ENCODE measurements at places on chromosomes 16 and 17.

DNA sequence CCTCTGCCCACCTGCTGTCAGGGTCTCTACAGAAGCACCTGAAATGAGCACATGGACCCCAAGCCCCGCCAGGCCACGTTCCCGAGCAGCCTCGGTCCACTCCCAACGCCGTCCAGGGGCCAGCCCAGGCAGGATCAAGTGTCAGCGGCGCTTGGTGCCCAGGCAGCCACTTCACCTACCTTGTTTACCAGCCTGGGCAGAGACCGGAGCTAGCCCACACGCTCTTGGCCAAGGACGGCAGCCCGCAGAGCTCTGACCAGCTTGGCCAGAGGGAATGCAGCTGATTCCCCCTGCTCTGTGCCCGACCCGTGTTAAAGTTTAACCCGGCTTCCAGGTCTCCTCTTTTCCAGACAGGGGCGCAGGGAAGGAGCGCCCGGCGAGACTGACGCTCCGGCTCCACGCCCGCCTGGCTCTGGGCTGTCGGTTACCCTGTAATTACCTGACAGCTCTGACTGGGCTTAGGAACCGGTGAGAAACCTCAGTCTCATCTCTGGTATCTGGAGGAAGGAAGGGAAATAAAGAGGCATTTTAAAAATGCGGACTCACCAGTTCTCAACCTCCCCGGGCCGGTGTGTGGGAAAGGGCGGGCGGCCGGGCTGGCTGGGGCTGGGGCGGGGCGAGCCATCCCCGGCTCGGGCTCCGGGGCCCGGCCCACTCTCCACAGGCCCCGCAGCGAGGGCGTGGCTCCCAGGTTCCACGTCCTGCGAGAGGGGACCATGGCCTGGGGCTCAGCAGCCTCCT is 4.6 kb downstream of the KIFC3 start:
- DNase-seq, result peak; percentile 67

DNA sequence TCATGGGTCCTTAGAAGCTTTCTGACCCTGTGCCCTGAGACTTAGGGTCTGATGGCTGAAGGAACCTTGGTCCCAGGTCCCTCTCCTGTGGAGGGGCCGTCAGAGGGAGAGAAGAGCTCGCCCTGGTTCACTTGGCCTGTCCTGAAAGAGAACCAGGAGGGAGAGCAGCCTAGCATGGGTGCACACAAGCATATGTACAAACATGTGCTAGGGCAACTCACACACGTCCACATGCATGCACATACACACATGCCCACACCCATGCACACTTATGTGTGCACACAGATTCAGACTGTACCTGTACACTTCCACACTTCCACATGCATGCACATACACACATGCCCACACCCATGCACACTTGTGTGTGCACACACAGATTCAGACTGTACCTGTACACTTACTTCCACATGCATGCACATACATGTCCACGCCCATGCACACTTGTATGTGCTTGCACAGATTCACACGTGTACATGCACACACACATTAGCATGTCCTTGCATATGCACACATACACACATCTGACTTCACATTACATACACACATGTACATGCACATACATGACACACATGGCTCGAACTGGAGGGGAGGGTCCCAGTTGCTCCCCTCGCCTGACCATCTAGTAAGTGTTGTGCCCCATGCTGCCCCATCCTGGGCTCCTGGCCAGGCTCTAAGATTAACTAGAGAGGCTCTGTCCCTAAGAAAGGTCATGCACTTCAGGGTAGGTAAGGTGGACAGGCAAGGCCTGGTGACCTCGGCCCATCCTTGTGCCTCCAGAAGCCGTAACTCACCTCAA is 122.0 kb downstream of the METRNL start:
- DNase-seq, result no peak

- DNase-seq, result no peak
Observed at GRCh38 chr16:11307639-11308492, 26.7 kb upstream of the PRM1 start.

DNA sequence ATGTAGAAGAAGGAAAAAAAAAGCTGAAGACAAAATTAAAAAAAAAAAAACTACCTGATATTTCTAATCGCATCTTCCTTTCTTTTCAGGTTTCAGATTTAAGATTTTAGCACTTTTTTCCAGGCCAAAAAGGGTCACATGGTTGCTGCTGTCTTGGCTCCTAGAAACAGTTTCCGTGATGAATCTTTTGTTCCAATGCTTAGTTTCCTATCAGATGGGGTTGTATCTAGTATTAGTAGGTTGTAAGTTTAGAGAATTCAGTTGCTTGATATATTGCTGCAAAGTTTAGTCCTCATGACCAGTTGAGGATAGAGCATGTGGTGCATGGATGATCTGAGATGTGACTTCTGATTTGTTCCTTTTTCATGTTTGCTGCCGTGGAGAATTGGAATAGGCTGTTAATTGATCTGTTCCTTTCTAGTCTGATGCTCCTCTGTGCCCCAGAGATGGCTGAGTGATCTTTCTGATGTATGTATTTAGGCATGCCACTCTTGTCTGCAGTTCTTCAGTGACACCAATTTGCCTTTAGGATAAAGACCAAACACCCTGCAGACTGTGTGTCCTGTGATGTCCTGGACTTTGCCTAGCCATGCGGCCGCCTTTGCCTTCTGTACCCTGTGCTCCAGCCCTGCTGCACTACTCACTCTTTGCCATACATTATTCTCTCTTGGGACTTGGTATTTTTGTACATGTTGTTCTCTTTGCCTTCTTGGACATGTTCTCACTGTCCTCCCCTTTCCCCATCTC is 94.0 kb downstream of the MRTFB start:
- no peak for DNase-seq

GRCh38 chr16:30482366-30482765 is 9.8 kb downstream of the ITGAL start:
- no peak for DNase-seq

DNA sequence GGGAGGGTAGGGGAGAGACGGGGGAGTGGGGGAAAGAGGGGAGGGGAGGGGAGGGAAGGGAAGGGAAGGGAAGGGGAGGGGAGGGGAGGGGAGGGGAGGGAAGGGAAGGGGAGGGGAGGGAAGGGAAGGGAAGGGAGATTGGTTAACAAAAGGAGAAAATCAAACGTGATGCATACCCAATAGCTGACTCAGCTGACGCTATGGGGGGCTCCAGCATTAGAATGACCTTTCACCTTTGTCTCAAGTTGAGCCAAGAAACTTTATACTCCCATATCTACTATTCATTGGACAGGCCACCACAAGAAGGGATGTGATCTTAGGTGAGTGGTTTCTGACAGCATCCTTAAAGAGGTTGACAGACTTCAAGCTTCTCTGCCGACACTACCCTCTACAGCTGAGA is 432.8 kb upstream of the CDH5 start:
- no peak for DNase-seq

- no peak for DNase-seq
Observed at GRCh38 chr16:12655537-12655936, 148.2 kb downstream of the CPPED1 start.

DNA sequence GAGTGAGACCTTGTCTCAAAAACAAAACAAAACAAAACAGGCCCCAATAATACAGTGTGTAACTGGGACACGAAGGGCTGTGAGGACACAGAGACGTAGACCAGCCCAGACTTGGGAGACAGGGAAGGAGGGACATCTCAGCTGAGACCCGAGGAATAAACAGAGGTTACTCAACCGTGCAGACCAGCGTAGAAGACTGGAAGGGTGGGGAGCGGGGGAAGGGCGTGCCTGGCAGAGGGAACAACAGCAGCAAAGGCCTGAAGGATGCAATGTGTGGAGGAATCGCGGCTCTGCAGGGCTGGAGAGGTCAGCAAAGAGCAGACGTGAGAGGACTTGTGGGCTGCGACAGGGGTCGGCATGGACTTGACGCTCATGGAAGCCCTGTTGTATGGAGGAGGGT is 11.6 kb upstream of the CES4A start:
- peak; percentile 13 for DNase-seq

DNA sequence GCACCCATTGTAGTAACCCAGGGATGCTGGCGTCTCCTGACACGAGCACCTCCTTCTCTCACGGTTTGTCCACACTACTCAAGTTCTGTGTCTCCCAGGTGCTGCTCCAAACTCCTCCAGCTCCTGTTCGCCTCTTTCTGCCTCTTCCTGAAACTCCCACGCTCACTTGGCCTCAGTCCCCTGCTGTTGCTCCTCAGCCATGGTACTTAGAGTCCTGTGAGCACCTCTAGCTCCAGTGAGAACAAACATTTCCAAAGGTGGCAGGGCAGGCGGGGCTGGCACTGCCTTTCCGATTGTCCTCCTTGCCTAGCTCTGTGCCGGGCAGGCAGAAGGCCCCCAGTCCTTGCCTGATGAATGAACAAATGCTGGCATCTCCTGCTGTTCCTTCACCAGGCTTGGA is 146.1 kb downstream of the SDK2 start:
- DNase-seq, result no peak

- no peak for DNase-seq
Observed at GRCh38 chr17:48505788-48506187, 25.0 kb downstream of the HOXB1 start.

- peak; percentile 81 for DNase-seq
Observed at GRCh38 chr16:7086822-7087616, 245.6 kb upstream of the RBFOX1 start.

DNA sequence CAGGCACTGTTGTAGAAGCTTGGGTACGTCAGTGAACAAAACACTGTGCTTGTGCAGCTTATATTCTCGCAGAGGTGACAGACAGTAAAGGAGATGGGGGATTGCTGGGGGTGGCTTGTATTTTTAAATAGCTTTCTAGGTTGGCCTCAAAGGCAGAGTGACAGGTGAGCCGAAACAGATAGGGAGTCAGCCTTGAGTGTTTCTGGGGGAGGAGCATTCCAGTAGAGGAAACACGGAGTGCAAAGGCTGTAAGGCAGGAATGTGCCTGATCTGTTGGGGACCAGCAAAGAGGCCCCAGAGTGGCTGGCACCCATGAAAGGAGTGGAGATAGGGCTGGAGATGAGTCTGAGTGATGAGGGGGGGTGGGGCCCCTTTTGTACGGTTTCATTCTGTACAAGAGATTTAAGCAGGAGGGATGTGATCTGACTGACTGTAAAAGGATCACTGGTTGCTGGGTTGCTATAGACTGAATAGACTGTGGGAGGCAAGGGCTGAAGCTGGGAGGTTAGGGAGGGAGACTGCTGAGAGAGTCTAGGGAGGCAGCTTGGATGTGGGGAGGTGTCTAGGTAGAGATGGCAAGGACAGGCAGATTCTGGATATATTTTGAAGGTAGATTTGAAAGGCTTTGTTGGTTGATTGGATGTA is 15.2 kb downstream of the NUP93 start:
- DNase-seq, result peak; percentile 34

- DNase-seq, result no peak
Observed at GRCh38 chr17:57512258-57512657, 232.8 kb downstream of the CCDC182 start.

DNA sequence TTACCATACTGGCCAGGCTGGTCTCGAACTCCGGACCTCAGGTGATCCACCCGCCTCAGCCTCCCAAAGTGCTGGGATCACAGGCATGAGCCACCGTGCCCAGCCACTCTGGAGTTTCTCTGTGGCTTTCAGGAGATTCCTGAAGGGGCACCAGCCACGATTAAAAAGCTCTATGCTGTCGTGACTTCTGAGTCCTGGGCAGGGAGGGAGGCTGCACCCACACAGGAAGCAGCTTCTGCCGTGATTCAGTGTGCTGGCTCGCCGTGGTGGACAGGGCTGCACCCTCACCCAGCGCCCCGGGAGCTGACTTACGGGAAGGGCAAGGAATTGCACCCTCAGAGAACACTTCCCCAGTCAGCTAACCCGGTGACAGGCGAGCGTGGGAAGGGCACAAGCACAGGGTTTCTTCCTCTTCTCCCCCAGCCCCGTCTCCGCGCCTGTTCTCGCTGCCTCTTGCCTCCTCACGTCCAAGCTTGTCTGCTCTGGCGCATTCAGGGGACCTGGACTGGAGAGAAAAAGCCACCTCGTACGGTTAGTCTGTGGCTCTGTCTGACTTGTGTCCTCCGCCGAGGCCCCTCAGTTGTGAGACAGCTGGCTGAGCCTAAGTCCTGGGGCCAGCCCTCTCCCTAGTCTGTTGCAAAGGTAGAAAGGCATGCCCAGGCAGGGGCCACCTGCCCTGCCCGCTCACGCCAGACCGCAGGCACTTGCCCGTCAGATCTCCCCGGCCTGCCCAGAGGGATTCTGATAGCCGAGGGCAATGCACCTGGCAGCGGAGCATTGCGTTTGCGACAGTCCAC is 145.0 kb downstream of the SEC14L1 start:
- DNase-seq, result no peak

DNA sequence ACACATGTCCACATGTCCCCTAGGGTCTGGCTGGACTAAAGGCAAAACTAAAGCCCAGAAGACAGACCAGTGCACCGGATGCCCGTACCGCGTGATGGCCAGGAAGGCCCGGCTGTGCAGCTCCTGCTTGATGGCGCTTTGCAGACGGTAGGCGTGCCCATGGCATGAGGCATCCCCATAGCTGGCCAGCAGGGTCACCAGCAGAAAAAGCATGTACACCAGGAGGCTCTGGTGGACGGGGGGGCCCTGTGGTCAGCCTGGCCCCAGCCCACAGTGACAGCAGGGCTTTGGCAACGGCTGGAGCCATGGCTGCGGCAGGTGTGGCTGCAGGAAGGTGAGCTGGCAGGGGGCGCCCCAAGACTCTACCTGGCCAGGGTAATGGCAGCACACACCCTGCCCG is 42.8 kb downstream of the PKD1 start:
- no peak for DNase-seq

GRCh38 chr17:75645889-75646637 is 12.8 kb downstream of the SMIM5 start:
- no peak for DNase-seq

GRCh38 chr17:38942696-38943334 is 17.4 kb downstream of the LASP1NB start:
- no peak for DNase-seq

GRCh38 chr17:43935204-43935925 is 6.9 kb downstream of the PPY start:
- no peak for DNase-seq

GRCh38 chr16:84526794-84527531 is 22.5 kb upstream of the MEAK7 start:
- peak; percentile 80 for DNase-seq

- DNase-seq, result no peak
Observed at GRCh38 chr17:2082003-2082781, 27.3 kb downstream of the HIC1 start.

Data from neural progenitor cell (in vitro differentiated cells).